ENCODE measurements at places on chromosomes 11 and 22.
A peak's percentile ranks its signal among the peaks of the same experiment; 100 is the strongest.

DNA sequence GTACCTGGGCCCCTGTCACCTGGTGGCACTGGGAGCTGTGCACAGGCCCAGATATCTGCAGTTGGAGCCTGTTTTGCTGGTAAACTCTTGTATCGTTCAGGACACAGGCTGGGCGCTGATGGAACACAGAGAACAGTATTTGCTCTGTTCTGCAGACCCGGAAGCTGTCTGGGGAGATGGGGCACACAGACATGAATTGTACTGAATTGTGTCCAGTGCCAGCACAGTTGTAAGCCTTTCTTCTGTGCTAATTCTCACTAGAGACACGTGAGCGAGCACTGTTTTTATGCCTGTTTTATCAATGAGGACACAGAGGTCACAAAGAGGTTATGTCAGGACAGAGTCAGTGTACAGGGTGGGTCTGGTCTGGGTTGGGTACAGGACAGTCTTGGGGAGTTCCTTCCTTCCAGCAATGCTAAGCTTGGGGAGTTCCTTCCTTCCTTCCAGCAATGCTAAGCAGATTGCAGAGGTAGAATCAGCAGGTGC, 24.4 kb upstream of the ACR start:
- DNase-seq = no peak

DNA sequence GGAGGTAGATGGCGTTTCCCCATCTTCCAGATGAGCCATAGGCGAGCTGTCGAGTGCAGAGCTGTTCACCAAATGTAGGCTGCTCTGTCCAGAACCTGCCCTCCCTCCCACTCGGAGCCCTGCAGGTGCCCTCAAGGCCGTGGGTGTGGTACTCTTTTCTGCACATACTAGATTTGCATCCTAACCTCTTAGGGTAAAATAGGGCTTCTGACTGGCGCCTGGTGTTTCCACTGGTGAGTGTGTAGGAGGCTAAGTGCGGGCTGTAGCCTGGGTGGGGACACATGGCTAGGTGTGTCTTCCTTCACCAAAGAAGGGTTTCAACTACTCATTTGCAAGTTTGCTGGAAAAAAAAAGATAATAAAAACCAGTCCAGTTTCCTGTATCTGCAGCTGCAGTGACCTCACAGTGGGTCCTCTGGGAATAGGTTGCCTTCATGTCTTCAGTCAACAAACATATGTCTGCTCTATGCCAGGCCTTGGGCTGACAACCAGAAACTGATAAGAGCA, 8.5 kb downstream of the BIK start:
- no peak for DNase-seq

- no peak for DNase-seq
Measured at GRCh38 chr22:29702000-29702930, 17.5 kb upstream of the CABP7 start.

- DNase-seq = no peak
Measured at GRCh38 chr11:28105869-28106268, 2.1 kb downstream of the KIF18A start.

DNA sequence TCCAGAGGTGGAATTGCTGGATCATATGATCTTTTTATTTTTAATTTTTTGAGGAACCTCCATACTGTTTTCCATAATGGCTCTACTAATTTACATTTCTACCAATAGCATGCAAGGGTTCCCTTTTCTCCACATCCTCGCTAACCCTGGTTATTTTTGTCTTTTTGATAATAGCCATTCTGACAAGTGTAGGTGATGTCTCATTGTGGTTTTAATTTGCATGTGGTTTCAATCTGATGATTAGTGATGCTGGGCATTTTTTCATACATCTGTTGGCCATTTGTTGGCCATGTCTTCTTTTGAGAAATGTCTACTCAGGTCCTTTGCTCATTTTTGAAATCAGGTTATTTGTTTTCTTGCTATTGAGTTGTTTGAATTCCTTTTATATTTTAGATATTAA, 15.4 kb upstream of the OR4D5 start:
- no peak for DNase-seq

DNA sequence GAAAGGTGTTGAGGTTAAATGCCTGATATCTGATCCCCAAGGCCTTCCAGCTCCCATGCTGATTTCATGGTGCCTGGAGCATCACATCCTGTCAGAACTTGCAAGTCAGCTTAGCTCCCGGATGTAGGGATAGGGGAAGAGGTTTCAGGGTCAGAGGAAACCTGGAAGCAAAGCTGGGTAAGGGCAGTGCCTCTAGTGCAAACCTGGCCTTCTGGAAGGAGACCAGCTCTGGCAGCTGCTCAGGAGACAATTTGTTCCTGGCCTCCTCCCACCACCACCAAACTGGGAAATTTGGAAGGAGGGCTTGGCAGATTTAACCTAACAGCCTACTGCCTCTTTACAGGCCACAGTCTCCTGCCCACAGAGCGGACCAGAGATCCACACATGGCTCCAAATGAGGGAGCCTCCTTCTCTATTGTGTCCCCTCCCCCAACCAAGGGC, 9.2 kb upstream of the TSKU start:
- DNase-seq = peak; percentile 91

DNA sequence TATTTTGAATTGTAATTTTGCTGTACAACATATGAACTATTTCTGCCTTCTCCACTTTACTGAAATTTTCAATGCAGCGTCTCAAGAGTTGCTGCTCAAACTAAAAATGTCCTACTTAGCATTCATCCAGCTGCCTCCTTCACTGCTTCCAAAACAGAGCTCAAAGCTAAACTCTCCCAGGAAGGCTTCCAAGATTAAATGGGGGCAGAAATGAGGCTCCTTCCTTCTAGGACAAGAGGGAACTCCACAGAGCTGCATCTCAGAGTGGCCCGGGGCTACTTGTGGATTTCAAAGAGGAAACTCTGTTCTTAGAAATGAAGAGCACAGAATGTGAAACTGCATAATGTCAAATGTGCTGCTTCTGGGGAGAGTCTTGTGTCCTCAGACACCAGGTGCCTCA, 295.9 kb upstream of the NCAM1 start:
- no peak for DNase-seq

- DNase-seq = peak; percentile 95
Measured at GRCh38 chr11:61891331-61892084, at the start of gene FADS3. Gene FADS3 (minus strand): TSS chr11:61891545. CDS start chr11:61891381, 164 bp downstream.

- no peak for DNase-seq
Measured at GRCh38 chr11:126756421-126756820, 244.1 kb downstream of the KIRREL3 start.

DNA sequence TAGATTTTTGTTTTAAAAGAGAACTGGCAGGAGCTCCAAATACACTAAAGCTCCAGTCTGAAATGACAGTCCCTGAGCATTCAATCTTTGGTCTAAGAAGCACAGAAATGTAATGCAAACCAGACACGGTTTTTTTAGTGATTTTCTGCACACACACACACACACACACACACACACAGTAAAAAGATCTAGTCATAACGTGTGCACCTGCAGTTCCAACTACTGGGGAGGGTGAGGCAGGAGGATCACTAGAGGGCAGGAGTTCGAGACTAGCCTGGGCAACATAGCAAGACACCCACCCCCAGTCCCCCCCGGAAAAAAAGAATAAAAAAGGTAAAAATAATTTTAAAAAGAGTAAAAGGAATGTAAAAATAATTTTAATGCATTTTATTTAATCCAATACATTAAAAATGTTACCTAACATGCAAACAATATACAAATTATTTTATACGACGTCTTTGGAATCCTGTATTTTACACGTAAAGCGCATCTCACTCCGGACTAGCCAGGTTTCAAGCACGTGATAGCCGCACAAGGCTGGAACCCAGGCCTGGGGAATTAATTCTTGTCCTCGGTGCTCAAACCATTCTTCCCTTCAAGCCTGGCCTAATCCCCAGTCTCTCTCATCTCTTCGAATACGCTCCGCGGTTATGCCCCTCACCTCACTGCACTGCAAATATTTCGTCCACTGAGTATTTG, 762 bp upstream of the TBC1D22A start:
- DNase-seq = no peak

DNA sequence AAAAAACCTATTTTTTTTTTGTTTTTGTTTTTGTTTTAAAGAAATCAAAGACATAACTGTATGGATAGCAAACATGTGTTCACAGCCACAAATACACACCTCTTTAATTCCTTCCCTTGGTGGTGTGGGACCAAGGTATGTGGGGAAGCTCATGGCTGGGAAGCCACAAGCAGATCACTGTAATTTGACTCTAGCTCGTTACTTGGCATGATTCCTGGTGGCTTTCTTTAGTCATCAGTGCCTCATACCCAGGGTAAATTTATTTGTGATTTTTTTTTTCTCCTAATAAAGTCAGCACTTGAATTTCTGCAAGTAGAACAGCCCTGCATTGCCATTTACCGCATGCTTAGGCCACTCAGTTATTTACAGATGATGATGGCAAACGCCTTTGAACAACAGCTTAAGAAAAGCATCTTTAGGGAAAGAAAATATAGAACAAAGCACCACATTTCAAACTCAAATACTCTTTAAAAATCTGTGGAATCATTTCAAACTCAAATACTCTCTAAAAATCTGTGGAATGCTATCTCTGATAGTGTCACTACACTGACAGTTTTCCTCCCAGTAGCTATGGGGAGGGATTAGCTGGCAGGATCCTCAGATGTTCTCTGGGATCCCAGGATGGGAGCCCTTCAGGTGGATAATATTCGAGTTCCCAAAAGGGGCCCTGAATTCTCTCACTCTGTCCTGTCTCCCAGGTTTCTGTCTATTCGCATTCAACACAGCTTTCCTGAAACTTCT, 687.2 kb downstream of the OPCML start:
- DNase-seq = no peak

- no peak for DNase-seq
Measured at GRCh38 chr22:43241138-43241597, 54.2 kb upstream of the TTLL12 start.

DNA sequence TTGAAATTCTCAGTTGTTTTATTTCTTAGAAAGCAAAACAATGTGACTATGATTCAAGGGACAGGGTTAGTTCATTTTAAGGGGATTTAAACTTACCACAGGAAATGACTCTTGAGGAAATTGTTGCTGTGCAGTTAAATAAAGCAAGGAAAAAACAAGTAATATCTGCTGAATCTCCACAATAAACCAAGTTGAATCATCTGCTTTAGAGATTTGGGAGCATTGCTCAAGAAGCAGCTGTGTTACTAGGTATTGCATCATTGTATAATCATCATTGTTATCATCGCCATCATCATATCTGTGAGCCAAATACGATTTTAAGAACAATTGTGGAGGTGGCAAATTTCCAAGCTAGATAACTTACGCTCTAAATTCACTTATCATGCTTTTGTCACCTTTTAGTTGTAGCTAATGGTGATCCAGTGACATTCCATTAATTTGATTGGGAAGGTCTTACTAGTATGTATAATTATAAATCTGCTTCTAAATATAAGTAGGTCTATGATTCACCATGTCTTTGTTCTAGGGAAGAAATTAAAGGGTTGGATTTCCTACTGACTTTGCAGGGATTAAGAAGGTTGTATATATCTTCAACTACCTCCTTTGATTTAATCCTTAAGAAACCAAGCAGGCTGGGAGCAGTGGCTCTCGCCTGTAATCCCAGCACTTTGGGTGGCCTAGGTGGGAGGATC, 19.9 kb downstream of the MMP10 start:
- no peak for DNase-seq

- DNase-seq = no peak
Measured at GRCh38 chr22:40791241-40791640, 27.9 kb downstream of the SLC25A17 start.

- DNase-seq = no peak
Measured at GRCh38 chr11:126280595-126280994, 2.3 kb upstream of the TIRAP start.

GRCh38 chr11:1091332-1092083, 16.8 kb downstream of the MUC2 start:
- DNase-seq = no peak

DNA sequence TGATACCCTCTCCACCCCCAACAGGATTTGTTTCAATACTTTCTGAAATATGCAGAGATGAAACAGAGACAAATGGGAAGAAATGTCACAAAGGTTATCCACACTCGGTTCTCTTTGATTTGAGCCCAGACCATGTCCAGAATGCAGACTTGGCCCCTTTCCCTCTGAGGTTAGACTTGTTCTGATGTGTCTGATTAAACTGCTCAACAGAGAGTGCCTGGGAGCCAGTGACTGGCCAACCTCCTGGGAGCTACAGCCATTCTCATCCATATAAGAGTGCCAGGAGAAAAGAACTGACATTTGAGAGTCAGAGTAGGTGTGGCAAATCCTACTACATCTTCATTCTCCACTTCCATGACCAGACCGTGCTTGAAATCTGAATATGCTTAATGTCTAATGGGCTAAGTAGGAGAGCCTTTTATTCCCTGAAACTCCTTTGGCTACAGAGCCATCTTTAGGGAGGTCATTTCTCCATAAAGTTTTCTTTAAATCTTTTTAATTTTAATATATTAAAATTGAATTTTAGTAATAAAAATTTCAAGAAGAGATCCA, 201.4 kb downstream of the BLID start:
- no peak for DNase-seq

GRCh38 chr11:69848201-69848600, 29.0 kb upstream of the FGF3 start:
- DNase-seq = peak; percentile 20

- DNase-seq = no peak
Measured at GRCh38 chr11:16338393-16338792, 18.0 kb downstream of the SOX6 start.

DNA sequence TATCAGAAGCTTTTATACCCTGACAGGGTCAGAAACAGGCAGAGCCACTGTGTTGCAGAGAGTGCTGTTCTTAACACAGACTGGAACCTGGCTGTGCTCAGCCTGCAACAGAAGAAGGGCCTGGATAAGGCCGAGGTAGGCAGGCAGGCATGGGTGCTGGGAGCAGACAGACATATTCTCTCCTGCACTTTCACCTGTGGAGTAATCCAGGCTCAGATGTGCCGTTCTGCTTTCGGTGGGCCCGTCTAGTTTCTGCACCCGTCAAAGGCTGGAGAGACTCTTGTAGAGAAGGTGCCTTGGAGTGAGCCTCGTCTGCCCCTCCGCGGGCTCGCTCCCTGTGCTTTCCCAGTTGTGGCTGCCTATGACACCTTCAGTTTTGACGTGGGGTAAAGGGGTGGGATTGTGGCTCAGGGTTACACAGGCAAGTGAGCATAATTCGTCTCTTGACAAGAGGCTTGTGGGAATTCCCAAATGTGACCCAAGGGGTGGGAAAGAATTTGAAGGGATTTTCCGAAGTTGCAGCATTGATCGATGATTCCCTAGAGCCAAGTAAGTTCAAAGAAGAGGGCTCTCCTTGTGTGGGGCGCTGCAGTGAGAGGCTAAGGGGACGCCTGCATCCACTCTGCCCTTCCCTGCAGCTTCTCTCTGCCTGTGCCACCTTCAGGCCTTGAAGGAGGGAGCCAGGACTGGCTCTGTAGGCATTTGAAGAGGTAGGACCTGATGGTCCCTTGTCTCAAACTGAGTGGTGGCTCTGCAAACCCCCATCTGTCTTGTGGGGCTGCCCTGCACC, 16.2 kb upstream of the ST3GAL4 start:
- DNase-seq = no peak
